ENCODE measurements at places on chromosomes 13 and 19.

DNA sequence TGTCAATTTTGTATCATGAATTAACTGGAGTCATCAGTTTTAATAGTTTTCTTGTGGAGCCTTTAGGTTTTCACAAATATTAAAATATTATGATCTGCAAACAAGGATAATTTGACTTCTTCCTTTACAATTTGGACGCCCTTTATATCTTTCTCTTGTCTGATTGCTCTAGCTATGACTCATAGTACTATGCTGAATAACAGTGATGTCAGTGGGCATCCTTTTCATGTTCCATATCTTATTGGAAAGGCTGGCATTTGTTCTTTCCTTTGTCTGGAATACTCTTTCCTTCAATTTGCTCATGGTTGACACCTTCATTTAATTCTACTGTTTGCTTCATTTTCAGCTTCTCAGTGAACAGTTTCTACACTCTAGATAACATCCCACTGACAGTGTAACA is 1129.3 kb downstream of the SLITRK5 start:
- no peak for DNase-seq

- DNase-seq: no peak
Measured at GRCh38 chr13:96284971-96285370, 195.1 kb downstream of the HS6ST3 start.

DNA sequence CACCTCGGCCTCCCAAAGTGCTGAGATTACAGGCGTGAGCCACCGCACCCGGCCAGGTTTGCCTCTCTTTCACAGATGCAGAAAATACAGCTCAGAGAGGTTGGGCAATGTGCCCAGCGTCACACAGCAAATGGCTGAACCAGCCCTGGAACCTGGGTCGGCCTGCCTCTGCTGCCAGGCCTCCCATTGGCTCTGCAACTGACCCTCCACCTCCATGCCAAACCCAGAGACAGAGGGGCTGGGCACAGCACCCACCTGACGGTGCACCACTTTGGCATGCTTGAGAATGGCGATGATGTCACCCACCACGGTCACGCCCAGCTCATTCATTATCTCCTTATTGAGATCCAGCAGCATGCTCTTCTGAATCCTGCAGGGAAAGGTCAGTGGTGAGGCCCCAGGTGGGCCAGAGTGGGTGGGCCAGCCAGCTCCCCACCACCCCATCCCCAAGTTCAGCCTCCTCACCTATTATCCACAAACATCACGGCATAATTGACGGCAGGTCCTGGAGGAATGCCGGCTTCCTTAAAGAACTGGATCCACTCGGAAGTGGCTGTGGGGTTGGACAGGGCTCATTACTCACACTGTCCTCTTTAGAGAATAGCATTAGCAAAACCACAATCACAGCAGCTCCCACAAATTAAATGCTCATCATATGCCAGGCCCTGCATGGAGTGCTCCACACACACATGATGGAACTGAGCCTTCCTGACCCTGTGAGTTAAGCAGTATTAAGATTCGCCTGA is 12.2 kb downstream of the C19orf47 start:
- DNase-seq: no peak

DNA sequence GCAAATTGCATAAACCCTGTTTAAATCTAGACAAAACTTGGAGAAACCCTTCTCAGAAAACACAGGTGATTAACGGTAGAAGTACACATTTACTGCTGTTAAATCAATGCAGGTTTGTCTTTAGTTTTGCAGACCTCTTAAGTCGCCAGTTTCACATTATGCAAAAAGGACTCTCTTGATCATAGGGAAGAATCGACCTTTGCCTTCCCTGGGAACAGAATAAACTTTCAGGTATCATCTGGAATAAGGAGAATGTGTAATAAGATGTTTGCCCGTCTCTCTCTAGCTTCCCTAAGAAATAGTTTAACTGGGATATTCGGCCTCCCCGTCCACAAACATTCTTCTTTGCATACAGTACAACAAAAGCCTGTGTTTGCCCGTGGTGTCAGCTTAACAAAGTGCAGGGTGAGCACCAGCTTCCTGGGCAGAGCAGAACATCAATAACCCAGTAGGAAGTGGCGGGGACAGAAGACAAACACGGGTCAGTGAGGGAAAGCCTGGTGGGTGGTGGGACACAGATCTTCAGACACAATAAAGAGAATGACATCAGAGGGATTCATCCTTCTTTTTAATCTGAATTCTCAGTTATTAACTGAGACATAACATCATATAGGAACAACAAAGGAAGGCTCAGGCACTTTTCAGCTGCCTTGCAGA is 1077.7 kb upstream of the SLC10A2 start:
- no peak for DNase-seq

DNA sequence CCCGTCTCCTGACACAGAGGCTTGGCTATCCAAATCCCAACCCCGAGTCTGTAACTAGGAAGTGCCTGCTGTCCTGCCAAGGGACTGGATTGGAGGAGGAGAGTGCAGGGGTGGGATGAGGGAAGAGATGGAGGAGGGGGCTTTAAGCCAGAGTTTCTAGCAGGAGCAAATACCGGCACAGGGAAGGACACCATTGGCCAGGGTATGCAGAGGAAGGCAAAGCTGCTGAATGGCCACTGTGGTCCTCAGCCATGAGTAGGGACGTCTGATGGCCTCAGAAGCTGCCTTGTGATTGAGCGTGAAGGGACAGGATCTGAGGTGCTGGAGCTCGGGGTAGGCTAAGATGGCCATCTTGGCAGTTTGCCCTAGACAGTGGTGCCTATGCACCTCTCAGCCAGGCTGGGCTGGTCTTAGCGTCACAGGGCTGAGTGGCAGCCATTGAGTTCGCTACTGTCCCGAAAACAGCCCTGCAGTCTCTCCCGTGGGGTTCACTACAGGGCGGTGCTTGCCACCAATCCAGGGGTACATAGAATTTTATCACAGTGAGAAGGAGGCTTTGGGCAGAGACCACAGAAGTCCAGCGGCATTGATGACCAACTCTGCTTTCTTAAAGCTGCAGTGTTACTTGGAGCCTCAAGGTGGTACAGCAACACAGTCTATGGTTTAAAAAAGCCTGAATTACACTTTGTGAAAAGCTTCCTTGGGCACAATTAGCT is 61.8 kb downstream of the AKAP11 start:
- peak; percentile 9 for DNase-seq
